ENCODE measurements at places on chromosomes 1 and 21. TPM values are rescaled to one million over a fixed set of nuclear protein-coding genes. Genes with fewer than 3 reads are reported as not detected.

DNA sequence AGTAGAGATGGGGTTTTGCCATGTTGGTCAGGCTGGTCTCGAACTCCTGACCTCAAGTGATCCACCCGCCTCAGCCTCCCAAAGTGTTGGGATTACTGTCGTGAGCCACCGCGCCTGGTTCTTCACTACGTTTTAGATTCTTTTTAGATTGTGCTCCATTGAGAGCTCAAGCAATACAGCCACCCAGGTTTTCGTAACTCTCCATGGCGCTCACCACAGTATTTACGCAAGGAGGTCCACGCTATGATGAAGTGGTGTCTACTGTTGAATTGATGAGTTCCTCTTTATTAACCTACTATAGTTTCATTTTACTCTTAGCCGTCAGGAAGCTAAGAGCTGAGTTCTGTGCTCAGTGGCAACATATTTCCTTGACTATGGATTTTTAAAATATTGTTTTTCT is 1.8 kb upstream of the KIF1B start:
- no peaks in the 10 kb centered on the region for H3K36me3 ChIP-seq
- DNase-seq, result no peak
- no peak overlapping the region for H3K27ac ChIP-seq
- H3K4me1 ChIP-seq, result no peaks in the 10 kb centered on the region
- H3K4me3 ChIP-seq, result no peak overlapping the region

- no peak overlapping the region for H3K4me3 ChIP-seq
- H3K27me3 ChIP-seq, result no peaks in the 10 kb centered on the region
- H3K27ac ChIP-seq, result no peak overlapping the region
- H3K36me3 ChIP-seq, result no peaks in the 10 kb centered on the region
- no peaks in the 10 kb centered on the region for H3K4me1 ChIP-seq
- no peak for DNase-seq
These were observed 74.7 kb downstream of the RUNX1 start for GRCh38 chr21:34974162-34974981.

GRCh38 chr1:175857756-175858155 is 114.4 kb upstream of the TNR start:
- H3K4me1 ChIP-seq, result no peaks in the 10 kb centered on the region
- H3K27me3 ChIP-seq, result no peaks in the 10 kb centered on the region
- no peak for DNase-seq
- H3K27ac ChIP-seq, result no peak overlapping the region

DNA sequence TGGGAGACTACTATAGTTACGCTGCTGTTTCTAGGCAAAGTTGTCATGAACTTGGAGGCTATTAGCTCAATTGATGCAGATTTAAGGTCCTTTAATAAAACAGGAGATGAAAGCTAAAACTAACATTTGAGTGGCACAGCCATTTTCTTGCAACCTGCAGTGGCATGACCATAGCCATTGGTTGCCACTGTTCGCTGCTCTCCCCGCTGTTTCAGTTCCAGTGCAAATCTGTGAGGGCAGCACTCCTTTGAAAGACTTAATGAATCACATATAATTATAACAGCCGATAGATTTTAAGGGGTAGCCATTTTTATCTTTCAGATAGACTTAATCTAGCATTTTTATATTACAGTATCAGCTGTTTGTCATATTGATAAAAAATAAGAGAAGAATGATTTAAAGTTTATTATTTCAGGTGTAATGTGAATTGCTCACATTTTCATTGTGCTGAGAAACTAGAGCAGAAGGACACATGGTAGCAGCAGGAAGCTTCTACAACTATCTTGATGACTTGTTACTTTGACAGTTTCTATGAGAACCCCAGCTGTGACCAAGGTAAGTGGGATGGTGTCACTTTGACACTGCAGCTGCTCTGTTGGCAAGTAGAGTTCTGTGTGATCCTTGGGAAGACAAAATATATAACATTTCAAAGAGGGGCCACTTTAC is 203.7 kb downstream of the PLA2G4A start:
- no peak for DNase-seq
- H3K27me3 ChIP-seq, result no peaks in the 10 kb centered on the region
- no peaks in the 10 kb centered on the region for H3K4me1 ChIP-seq
- H3K27ac ChIP-seq, result no peak overlapping the region

DNA sequence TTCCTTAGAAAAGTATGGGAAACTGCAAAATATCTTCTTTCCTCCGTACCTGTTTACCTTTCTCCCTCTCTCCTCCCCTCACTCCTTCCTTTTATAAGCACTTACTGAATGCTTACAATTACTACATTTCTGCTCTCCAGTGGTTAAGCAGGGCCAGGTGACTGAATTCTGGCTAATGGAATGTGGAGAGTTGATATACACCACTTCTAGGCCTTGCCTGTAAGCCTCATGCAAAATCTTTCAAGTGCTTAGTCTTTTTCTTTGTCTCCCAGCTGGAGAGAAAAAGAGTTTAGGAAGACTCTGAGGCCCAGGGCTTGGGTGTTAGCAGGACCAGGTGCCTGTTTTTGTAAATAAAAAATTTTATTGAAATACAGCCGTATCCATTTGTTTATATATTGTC is 77.7 kb upstream of the CACNA1E start:
- DNase-seq, result no peak
- no peaks in the 10 kb centered on the region for H3K36me3 ChIP-seq
- no peaks in the 10 kb centered on the region for H3K27me3 ChIP-seq
- no peak overlapping the region for H3K27ac ChIP-seq
- no peak overlapping the region for H3K4me3 ChIP-seq

DNA sequence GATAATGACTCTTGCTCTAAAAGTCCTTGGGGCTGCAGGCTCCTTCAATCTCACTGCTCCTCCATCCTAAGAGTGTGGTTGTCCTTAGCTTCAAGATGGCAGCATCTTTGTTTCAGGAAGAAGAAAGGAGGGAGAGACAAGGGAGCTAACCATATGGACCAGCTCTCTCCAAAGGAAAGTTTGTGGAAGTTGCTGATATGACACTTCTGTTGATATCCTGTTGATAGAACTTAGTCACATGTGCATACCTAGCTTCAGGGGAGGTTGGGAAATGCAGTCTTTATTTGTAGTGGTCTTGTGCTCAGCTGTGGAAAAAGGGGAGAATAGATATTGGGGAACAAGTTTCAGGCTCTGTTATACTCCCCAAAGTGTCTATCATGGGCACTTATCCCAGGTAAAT is 186.9 kb downstream of the GIPC2 start:
- no peaks in the 10 kb centered on the region for H3K27me3 ChIP-seq
- no peaks in the 10 kb centered on the region for H3K4me1 ChIP-seq
- no peaks in the 10 kb centered on the region for H3K36me3 ChIP-seq
- no peak overlapping the region for H3K27ac ChIP-seq
- no peak overlapping the region for H3K4me3 ChIP-seq

- H3K4me1 ChIP-seq, result no peaks in the 10 kb centered on the region
- DNase-seq, result no peak
- peak overlapping the region; percentile 48 for H3K27ac ChIP-seq
These were observed 219.5 kb downstream of the HLX start for GRCh38 chr1:221098471-221099405.

Gene KRTAP10-2
- not detected for total RNA-seq

Gene TCHHL1
- total RNA-seq, result not detected

Gene OLIG1
- total RNA-seq, result not detected
